ENCODE measurements at places on chromosomes 2 and 18. TPM values are rescaled to one million over a fixed set of nuclear protein-coding genes. Genes with fewer than 3 reads are reported as not detected.
A peak's percentile ranks its signal among the peaks of the same experiment; 100 is the strongest.

DNA sequence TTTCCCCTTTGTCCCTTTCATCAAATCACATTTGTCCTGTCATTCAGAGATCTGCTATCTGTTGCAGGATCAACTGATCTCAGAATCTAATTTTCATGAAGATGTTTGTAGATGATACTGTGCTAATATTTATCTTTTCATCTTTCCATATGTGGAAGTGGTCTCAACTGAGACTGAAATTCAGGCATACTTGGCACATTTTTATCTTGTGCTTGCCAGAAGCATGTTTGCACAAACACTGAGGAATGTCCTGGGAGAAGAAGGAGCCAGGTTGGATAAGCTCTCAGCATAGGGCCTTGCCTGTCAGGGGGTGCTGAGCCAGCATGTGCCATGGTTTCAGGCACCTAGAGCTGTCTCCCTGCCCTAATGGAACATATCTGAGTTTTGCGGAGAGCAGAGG is 24.5 kb upstream of the MMADHC start:
- no peak for DNase-seq

GRCh38 chr18:5244941-5245340 is 47.9 kb upstream of the AKAIN1 start:
- no peak for DNase-seq

GRCh38 chr18:50194631-50195532 is at the start of gene MYO5B:
Gene MYO5B (minus strand): TSS chr18:50195147. CDS start chr18:50194793, 354 bp downstream.
- no peak for DNase-seq

- DNase-seq, result no peak
Measured at GRCh38 chr2:215487002-215487372, 51.1 kb upstream of the FN1 start.

DNA sequence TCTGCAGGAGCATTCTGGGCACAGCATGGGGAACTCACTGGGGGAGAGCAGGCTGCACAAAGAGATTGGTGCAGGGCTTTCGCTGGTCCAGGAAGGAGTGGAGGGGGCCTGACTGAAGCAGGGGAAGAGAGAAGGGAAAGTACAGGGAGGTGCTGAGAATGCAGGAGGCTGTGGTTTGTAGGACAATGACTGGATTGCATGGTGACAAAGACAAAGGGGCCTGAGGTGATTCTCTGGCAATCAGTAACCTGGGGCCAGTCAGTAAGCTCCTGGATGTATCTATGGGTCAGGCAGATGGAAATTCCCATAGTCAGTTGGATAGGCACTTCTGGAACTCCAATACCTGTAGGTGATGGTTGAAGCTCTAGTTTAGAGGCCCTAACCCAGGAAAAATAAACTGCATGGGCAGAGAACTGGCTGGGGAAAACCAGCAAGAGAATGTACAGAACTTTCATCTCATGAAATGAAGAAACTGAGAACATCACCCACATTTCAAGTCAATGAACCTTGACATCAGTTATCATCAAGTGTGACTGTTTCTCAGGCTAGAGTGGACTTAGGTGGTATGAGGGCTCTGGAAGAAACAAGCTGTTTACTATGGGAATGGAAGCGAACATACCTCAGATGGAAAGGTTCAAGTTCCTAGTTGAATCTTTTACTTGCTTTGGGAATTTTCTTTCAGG is 193.2 kb downstream of the TPGS2 start:
- no peak for DNase-seq

GRCh38 chr2:17589406-17590035 is 49.0 kb downstream of the VSNL1 start:
- no peak for DNase-seq

DNA sequence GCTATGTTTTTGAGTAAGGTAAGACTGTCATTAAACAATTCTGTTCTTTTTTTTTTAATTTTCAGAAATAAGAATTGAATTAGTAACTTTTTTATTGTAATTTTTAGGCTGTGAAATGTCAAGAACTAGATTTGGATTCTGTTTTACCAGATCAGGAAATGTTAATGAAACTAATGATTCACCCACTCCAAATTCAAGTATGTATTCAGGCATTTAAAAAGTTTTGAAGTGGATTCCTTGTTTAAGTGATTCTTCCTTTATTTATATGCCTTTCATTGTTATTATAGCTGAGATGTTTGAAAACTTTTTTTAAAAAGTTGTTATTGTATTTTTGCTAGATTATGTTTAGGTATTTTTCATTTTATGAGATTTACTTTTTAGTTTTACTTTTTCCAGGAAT is 96.7 kb downstream of the UBR3 start:
- DNase-seq, result no peak

TMSB10 gene
- 1,067 TPM for polyA plus RNA-seq

DNA sequence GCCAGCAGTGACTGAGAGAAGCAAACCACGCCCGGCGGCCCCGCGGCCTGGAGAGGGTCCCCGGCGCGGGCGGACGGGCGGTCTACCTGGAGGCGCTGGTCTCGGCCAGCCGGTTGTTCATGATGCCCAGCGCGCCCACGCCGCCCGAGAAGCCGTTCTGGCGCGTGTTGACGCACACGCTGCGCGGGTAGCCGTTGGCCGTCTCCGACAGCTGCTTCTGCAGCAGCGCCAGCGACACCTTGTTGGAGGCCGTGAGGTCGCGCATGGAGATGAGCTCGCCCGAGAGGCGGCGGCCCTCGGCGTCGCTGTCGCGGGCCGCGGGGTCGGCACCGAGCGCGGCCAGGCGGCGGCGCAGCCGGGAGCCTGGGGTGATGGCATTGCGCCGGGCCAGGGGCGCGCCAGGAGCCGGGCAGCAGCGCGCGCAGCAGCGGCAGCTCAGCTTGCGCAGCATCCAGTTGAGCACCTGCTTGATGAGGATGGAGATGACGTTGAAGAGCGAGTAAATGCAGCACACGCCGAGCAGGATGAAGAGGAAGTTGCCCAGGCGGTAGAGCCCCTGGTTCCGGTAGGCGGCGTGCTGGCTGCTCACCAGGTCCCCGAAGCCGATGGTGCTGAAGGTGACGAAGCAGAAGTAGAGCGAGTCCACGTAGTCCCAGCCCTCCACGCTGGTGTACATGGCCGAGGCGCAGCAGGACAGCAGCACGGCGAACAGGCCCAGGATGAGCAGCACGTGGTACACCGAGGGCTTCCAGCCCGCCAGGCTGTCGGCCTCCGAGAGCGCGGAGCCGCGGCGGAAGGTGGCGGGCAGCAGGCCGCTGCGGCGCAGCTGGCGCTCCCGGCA is 118.1 kb downstream of the MSH2 start:
- peak; percentile 39 for DNase-seq

GRCh38 chr18:50162486-50163304 is 32.3 kb downstream of the MYO5B start:
- no peak for DNase-seq

GRCh38 chr18:3526421-3527354 is 76.7 kb downstream of the TGIF1 start:
- peak; percentile 45 for DNase-seq

DNA sequence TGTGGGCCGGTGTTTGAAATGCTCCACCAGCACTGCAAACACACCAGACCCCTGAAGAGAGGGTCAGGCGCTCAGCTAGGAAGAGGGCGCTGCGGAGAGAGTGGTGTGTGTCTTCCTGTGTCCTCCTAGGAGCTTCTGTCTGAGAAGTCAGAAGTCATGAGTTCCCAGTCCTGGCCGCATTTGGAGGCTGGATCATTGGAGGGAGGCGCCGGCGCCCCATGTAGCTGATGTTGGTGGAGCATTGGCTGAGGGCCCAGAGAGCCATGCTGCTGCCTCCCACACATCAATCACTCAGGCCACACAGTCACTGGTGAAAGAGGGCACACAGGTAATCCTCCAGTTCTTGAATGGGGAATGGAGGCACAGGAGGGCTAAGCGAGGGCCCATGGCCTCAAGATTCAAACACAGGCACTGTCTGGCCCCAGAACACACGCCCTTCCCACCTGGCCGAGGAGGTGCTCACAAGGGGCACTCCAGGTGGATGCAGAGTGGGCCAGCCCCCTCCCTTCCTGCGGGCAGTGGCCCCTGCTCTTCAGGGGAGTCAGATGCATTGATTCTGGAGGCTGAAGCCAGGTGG is 66.3 kb downstream of the RRM2 start:
- no peak for DNase-seq

CUL3 gene
- 85.2 TPM for polyA plus RNA-seq

DNA sequence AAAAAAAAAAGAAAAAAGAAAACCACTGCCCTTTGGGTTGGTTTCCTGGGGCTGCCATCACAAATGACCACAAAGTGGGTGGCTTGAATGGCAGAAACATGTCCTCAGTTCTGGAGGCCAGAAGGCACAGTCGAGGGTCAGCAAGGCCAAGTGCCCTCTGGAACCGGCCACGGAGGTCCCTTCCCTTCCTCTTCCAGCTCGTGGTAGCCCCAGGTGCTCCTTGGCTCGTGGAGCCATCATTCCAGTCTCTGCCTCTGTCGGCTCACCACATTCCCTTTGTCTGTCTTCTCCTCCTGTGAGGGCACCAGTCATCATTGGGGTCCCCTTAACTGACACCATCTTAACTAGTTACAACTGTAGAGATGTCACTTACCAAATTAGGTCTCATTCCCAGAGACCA is 8.5 kb upstream of the NFATC1 start:
- DNase-seq, result no peak

DNA sequence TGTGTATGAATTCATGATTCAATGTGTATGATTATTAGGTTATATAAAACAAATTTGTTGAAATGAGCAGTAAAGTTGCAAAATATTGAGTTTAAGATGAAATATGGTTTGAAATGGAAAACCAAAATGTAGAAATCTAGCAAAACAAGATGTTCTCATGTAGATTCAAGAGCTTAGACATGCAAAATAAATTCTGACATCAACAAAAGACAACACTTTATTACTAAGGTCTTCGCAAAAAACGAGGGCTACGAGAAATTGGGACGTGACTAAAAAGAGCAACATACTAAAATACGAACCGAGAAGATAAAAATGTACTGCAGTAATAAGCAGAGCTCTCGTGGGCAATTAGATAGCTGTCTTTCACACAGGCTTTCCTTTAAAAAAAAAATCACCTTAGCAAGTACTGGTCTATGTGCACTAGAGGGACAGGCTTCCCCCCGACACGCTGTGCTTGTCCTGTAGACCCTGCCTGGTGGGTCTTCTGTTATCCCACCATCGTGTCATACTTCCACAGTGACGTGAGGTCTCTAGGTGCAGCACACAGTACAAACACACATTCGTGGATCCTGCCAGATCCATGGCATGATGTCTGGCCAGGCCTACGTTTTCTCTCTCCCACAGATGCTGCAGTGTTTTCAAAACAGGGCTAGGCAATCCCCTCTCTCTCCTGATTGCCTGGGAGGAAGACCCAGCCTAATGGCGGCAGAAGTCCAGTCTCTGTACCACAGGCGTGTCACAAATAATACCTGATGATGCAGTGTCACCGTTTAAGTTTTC is 240.8 kb downstream of the TCF4 start:
- DNase-seq, result no peak

DNA sequence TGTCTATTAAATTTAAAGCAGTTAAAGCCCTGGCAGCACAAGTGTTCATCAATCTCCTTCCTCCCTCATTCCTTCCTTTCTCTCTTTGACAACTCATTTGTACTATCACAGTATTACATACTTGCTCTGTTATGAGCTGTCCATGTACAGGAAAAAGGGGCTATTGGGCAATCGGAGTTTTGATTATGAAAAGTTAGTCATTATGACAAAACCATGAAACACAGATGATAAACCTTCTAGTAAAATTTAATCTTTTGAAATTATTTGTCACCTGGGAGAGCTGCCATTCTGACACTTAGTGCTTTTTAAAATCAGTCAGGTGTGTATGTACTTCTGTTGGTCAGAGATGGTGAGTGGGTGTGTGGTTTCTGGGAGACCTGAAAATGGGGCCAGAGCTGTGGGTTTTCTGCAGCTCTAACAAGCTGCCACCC is 39.4 kb downstream of the MAP4K4 start:
- no peak for DNase-seq

DNA sequence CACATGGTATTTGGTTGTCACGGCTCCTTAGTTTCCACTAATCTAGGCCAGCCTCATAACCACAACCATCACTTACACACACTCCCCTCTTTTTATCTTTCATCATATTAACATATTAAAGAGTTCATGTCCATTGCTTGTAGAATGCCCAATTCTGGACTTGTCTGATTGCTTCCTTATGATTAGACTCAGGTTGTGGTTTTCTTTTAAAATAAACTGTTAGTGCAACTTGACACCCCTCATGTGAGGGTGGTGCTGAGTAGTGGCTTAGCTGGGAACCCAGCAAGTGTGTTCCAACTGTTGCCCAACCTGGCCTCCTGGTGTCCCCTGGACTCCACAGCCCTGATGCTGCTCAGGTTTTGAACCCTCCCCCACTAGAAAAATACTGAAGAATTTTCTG is 20.1 kb upstream of the CD207 start:
- no peak for DNase-seq

GKN2 gene
- polyA plus RNA-seq, result not detected

FRZB gene
- 9.5 TPM for polyA plus RNA-seq

SPAST gene
- polyA plus RNA-seq, result 17.1 TPM

GRCh38 chr2:96594282-96594681 is 43.8 kb downstream of the KANSL3 start:
- no peak for DNase-seq

- no peak for DNase-seq
Measured at GRCh38 chr2:27929916-27930486, 39.5 kb downstream of the BABAM2 start.

DNA sequence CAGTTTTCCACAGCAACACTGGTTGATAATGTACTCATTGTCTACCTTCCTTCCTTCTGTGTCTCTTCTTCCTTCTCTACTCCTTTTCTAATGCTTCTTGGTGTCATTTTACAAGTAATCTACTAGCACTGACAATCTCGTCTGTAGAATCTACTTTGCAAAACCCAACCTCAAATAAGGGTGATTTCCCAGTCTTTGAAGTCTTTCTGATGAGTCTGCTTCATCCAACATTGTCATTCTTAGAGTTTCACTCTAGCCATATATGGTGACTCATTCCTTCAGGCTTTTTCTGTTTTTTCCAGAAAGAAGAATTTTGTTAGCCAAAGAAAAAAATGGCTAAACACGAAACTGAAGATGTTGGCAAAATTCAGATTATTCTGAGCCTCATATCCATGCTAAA is 288.7 kb downstream of the MBD2 start:
- DNase-seq, result no peak

- no peak for DNase-seq
Measured at GRCh38 chr2:43408407-43409160, 182.2 kb upstream of the ZFP36L2 start.

DNA sequence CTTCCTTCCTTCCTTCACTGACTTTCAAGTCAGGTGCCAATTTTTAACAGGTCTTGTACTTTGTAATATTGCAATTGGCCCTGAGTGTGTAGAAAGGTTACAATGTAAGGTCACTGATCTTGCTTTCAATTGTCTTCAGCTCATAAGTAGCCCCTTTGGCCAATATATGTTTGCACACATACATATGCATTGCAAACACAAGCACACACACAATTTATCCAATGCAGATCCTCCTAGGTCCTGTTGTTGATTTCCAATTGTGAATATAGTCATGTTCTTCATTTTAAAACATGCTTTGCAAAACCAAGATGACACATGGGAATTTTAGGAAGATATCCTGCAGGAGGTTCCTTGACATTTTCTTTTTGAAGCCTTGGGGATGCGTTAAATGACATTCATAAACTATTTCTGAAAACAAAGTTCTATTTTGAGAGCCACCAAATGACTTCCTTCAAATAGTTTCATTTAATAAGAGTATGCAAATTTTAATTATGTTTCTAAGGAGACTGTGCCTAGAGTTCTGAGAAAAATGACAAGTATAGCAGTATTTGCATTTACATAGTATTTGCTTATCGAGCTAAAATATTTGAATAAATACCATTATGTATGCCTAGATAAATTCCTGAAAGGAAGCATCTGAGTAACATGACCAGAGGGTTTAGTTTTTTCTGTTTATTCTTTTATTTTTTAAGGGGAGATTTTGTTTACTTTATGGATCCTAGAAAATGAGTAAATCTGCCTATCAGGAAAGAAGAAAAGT is 117.1 kb upstream of the TMEFF2 start:
- no peak for DNase-seq

CRYGD gene
- polyA plus RNA-seq, result not detected

DPYSL5 gene
- polyA plus RNA-seq, result 8.2 TPM
